ENCODE measurements at places on chromosomes 13 and 19. TPM values are rescaled to one million over a fixed set of nuclear protein-coding genes. Genes with fewer than 3 reads are reported as not detected.

The EBI3 gene
- total RNA-seq: 0.11 TPM

The HSPB6 gene
- total RNA-seq: 0.29 TPM

The ZSCAN5B gene
- not detected for total RNA-seq

The R3HDM4 gene
- 40.3 TPM for total RNA-seq

The FUT2 gene
- total RNA-seq: not detected

The KBTBD7 gene
- total RNA-seq: 8.1 TPM

The ZNRF4 gene
- not detected for total RNA-seq

The VSTM2B gene
- total RNA-seq: not detected

The C13orf42 gene
- total RNA-seq: not detected

Data from LHCN-M2 (cell line).